ENCODE measurements at places on chromosomes 4 and X.

DNA sequence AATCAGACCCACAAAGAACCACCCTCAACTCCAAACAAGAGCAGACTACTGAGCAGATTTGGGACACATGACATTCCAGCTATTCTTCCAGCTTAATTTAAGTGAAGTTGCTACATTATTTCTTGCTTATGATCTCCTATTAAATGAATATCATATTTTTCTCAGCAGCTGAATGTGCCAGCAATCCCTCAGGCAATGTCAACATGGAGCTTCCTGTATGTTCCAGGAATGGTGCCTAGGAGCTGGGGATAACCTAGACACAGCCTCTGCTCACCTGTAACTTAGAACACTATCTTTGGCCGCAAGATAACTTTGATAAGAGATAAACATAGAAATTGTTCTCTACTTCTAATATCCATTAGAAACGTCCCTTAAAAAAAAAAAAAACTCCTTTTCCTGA is 274.4 kb upstream of the RASGEF1B start:
- no peak for DNase-seq

- no peak for DNase-seq
Measured at GRCh38 chrX:109959356-109959871, 43.5 kb upstream of the TMEM164 start.

DNA sequence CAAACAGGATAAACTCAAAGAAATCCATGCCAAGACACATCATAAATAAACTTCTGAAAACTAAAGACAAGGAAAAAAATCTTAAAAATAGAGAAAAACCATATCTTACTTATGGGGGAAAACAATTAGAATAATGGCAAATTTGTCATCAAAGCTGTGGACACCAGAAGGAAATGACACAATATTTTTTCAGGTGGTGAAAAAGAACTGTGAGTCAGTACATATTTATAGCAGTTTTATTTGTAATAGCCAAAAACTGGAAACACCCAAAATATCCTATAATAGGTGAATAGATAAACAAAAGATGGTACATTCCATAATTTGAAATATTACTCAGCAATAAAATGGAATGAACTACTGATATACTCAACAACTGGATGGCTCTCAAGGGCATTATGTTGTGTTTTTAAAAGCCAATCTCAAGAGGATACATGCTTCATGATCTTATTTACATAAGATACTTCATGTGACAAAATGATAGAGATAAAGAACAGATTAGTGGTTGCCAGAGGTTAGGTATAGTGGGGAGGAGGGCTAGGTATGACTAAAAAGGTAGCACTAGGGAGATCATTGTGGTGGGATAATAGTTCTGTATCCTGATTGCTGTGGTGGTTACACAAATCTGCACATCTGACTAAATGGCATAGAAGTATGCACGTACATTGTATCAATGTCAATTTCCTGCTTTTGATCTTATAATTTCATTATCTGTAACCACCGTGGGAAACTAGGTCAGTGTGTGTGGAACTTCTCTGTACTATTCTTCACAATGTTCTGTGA is 191.9 kb downstream of the PPP1R2C start:
- no peak for DNase-seq

DNA sequence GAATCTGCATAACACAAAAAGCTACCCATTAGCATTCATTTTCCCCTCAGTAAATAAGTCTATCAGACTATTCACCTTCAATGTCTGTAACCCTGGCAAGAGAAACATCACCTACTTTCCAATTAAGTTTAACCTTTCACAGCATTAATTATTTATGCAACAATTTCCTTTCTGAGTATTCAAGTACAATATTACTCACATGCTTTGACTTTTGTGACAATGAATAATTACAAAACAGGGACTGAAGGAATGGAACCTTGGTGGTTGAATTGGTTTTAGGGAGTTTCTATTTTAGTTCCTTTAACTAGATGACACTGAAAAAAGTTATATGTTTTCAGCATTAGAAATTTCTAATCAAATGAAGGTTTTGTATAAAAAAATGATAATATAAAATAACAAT is 932.3 kb upstream of the EPHA5 start:
- DNase-seq, result no peak

DNA sequence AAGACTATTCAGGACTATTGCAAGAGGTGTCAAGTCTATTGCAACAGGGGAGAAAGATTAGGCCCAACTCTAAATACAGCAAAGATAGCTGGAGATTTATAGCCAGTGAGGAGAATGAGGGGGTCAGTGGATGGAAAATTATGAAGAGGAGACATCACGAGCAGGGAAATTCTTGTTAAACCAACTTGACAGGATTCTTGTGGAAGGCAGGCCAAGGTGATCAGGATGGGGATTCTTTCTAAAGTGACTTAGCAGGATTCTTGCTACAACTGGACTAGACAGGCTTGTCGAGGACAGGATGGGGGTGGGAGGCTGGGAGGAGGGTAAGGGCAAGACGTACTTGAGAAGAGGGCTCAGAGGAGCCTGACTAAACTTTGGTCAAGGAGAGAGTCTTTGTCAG is 89.0 kb downstream of the PHEX start:
- no peak for DNase-seq

DNA sequence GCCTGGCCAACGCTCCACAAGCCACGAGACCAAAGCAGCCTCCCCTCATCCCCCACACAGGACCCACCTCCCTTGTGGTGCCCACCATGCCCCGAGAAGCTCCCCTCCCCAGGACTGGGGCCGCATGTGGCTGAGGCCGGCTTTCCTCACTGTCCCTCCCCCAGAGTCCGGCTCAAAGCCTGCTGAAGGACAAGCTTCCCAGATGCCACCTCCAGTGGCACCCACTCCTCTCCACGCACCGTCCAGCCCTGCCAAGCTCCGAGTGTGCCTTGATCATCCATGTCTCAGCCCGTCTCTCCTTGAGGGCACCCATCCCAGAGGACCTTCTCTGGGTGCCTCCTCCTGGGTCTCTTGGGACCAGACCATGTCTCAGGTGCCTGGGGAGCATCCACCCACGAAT is 58.8 kb upstream of the MXD4 start:
- no peak for DNase-seq
